ENCODE measurements at places on chromosomes 5 and 9.

DNA sequence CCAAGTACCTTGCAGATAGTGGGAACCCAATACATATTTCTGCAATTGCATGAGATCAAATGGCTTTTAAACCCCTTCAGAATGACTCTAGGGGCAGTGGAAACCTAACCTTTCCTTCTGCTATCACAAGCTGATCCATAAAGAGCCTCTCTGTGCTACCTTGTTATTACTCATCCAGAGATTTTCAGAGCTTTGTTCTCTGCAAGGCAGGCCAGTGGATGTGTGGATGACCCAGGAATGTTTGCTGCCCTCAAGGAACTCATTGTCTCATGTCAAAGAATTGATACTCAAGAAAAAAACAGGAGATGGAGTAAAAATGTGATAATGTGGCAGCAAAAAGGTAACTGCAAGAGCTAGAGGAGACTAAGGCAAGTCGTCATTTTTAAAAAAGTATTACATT, 164.1 kb downstream of the HMHB1 start:
- DNase-seq = no peak

DNA sequence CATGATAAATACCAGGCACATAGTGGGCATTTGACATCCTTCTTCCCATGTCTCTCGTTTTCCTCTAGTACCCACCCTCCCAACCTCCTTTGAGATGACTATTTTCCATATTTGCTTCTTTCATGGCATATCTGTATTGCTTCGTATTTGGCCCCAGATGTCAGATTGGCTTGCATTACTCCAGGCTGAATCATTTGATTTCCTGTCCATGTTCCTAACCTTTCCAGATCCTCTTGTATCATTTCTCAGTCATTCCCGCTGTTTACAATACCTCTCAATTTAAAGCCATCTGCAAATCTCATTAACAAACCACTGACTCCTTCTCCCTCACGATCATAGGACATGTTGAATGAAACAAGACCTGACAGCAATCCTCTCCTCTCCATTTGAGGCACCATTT, 19.9 kb downstream of the MTX3 start:
- DNase-seq = no peak

DNA sequence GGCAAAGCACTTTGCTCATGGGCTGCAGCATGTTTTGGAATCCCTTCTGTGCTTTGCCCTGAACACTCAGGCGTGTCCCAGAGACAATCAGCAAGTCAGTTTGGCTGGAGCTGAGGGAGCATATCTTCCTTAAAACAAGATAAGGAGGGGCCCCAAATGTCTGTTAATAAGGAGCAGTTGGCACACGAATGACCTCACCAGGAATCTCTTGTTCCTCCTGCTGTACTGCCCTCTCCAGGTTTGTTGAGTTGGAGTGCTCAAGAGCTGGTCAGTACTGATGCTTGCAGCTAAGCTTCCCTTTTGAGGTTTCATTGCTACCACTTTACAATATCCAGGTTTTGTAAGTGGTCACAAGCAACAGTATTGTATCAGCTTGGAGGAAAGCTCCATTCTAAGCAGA, 101.3 kb upstream of the EGFLAM start:
- DNase-seq = no peak

DNA sequence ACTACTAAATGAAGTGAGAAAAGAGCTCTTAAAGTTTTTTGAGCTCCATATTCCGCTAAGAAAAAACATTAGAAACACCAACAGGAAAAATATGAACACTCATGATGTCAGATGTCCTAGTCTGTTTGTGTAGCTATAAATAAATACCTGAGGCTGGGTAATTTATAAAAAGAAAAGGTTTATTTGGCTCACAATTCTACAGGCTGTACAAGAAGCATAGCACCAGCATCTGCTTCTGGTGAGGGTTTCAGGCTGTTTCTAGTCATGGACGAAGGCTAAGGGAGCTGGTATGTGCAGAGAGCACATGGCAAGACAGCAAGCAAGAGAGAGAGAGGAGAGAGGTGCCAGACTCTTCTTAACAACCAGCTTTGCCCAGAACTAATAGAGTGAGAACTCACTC, 186.2 kb downstream of the PLK2 start:
- DNase-seq = no peak
